A172 (cell line): ENCODE measurements at places on chromosomes 7 and 10. TPM values are rescaled to one million over a fixed set of nuclear protein-coding genes. Genes with fewer than 3 reads are reported as not detected.

DNA sequence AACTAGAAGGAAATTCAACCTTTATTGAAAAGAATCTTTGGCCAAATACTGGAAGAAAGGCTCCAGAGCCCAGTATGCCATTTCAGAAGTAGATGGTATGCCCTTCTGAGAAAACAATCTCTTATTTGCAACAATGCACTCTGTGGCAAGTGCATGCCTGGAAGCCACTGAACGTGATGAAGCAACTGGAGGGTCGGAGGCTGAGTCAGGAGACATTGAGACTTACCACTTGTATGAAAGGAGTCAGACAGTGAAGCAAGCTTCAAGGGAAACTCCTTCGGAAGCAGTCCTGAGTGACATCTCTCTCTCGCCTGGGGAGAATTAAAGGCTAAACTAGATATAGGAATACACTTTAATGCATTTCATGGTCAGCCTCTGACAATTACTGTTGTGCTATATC lies 353.7 kb downstream of the NRG3 start:
- no peak for DNase-seq

GRCh38 chr7:132865366-132866143 lies 216.3 kb downstream of the CHCHD3 start:
- no peak for DNase-seq

GRCh38 chr7:81294897-81295515 lies 376.2 kb upstream of the SEMA3C start:
- DNase-seq = no peak

GRCh38 chr7:9711259-9711918 lies 1262.3 kb upstream of the PHF14 start:
- DNase-seq = peak; percentile 40

- no peak for DNase-seq
Measured at GRCh38 chr10:127563718-127564553, 14.8 kb downstream of the NPS start.

DNA sequence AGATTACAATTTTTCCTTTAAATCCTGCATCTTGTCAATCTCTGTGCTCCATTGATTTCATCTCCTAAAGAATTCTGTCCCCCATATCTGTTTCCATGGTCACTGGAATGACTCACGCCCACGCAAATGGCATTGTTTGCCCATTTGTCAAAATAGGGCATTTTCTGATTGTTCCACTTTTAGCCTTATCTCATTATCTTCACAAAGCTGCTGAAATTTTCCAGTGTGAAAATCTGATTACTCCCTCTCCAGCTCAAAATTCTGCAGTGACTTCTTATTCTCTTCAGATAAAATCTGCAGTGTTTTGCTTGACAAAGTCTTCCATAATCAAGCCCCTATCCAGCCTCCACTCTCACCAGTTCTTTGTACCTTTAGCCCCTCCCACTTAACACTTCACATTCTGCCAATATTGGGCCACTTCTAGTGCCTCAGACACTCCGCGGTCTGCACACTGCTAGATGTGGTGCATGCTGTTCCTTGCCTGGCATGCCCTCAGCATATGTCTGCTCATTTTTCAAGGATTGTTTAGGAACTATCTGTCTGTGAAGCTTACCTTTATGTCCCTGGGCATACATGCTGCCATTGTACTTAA lies 33.9 kb upstream of the CTTNBP2 start:
- DNase-seq = no peak

- no peak for DNase-seq
Measured at GRCh38 chr10:47029181-47030009, 118.2 kb downstream of the PTPN20 start.

- DNase-seq = no peak
Measured at GRCh38 chr7:37488163-37488764, 39.6 kb upstream of the ELMO1 start.

Gene SPDYE2
- total RNA-seq = 0.10 TPM in 1 of 2 replicates, not detected in the other

Gene CYP3A7
- total RNA-seq = not detected in 2 replicates

Gene GPR158
- 7.1 and 7.3 TPM in 2 replicates for total RNA-seq

Gene GPR15LG
- not detected in 2 replicates for total RNA-seq

Gene SPDYE1
- not detected in 2 replicates for total RNA-seq

Gene AFAP1L2
- total RNA-seq = 0.50 and 1.4 TPM in 2 replicates
